Stimulated activated CD4-positive, alpha-beta T cell treated with anti-CD3 and anti-CD28 coated beads, TNF-alpha, amount 100 ng/mL, for 4 hours (primary cell): ENCODE measurements at places on chromosomes 7 and 10.

DNA sequence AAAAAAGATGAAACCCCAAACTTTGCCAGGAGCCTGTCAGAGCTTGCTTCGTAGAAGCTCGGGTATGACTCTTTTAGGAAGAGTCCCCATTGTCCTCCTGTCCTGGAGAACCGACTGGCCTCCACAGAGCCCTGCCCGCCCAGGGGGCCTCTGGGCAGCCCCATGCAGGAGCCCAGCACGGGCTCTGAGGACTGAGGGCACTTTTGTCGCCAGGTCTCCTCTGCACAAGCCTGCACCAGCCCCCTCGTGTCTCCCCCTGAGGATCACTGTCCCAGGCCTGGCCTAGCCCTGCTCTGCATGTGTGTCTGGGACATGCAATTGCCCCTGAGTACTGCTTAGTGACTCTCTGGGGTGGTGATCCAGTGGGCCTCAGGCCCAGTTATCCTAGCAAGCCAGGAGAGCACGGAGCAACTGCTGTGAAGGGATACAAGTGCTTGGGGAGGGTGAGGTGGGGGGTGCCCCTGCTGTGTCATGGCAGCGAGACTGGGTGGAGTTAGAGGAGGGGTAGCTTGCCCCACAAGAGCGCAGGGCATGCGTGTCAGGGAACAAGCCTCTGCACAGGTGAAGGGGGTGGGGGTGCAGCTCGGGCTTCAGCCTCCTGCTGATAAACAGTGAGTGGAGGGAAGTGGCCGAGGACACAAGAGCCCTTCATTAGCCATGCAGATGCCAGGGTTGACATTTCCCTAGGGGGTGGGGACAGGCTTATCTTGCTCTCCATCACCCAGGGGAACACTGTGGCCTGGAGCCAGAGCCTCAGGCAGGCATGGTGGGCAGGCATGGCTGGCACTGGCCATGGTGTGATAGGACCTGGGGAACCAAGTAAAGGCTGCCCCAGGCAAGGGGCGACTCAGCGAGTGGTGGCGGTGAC, 143.4 kb downstream of the C10orf105 start:
- no peak for DNase-seq

DNA sequence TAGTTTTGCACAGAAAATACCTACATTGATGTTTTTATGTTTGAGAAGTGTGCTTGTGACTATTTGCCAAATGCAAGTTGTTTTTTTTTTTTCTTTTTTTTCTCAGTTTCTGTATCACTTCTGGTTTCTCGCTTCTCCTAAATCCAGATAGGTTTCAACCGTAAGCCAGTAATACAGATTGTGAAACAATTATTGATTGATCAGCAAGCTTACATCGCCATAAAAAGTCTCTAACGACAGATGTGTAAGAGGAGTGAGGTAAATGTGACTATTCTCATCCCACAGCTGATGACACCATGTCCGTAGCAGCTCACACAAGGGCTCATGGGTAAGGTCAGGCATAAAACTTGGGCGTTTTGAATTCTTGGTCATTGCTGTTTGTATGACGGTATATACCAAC, 202.8 kb upstream of the AKR1E2 start:
- DNase-seq: no peak

- no peak for DNase-seq
Measured at GRCh38 chr7:22712999-22713398, 14.0 kb upstream of the IL6 start.

- DNase-seq: no peak
Measured at GRCh38 chr7:148403466-148403993, 187.0 kb upstream of the C7orf33 start.

DNA sequence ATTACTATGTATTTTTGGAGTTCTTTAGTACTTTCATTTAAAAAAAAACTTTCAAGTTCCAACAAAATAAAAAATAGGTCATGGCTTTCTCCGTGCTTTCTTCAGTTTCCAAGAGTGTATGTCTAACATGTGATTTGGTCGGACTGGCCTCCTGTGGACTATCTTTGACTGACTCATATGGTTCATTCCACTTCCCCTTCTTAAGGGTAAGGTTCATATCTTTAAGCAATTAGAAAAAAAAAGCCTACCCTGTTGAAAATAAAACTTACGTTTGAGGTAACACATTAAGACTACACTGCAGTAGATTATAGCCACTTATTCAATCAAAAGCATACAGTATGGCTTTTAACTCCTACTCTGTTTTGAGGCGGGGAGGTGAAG, 112.8 kb upstream of the AHR start:
- DNase-seq: no peak

DNA sequence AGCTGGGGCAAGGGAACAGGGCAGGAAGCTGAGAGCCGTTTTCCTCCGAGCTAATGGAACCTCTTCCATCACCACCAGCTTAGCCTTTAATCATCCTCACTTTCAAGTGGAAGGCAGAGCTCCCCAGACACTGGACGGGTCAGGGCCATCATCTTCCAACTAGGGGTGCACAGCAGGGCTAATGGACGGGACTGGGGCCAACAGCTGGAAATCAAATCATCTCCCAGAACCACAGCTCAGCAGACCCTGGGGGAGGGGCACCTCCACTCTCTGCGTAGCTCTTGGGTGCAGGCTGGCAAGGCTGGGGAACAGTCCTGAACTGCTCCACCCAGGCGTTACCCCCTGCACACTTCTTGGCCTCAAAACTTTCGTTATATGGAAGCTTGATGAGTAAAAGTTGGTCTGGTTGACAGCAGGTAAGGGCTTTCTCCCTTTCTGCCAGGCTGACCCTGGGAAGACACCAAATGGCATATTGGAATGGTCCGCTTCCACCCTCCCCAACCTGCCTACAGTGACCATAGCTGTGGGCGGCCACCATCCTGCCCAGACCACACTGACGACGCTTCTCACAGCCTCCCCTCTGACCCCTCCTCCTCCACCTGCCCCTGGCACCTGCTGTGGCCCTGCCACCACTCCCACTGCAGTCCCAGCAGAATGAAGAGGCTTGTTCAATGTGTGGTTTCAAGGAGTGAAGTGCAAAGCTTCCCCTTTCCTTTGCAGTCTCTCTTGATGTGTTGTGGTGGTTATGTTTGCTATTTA, 51.7 kb upstream of the RET start:
- no peak for DNase-seq

- no peak for DNase-seq
Measured at GRCh38 chr7:122199171-122199570, 55.1 kb upstream of the AASS start.

DNA sequence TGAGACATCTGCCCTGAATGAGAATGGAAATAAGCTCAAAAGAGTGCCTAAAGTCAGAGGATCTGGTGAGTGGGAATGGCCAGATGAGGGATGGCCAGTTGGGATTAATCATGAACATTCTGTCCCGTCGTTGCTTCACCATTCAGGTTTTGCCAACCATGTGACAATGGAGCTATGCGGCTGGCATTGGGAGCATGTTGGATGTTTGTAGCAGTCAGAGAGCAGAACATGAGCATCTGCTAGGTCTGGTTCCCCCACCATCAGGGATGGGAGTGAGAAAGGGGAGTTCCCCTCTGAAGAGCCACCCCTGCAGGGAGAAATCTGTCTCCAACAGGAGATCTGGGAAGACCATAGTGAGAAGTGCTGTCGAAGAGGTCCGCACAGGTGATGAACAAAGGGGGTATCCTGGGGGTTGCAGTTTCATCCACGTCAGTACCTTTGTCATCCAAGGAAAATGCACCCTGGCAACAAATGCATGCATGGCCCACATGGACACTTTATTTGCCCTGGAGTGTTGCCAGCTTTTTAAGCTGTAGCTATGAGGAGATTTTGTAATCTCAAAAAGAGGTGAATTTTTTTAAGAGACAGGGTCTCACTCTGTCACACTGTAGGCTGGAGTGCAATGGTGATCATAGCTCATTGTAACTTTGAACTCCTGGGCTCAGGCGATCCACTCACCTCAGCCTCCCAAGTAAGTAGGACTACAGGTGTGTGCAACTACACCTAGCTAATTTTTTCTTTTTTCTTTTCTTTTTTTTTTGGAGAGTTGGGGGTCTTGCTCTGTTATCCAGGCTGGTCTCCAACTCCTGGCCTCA, 190.2 kb downstream of the CAMK1D start:
- no peak for DNase-seq

DNA sequence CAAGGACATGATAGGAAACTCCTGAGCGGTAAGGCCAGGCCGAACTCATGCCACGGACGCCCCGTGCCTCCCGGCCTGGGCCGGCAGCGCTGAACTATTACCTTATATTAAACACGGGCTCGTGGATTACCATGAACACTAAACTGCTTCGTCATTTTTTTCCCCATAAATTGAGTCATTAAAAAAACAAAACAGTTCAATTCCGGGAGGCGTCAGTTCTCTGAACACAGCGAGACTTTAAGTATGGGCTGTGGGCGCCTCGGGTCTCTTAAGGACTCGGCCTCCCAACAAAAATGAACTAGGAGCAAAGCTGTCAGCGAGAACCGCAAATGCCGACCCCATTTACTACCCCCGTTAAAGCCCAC, 519 bp downstream of the PITRM1 start:
- no peak for DNase-seq

DNA sequence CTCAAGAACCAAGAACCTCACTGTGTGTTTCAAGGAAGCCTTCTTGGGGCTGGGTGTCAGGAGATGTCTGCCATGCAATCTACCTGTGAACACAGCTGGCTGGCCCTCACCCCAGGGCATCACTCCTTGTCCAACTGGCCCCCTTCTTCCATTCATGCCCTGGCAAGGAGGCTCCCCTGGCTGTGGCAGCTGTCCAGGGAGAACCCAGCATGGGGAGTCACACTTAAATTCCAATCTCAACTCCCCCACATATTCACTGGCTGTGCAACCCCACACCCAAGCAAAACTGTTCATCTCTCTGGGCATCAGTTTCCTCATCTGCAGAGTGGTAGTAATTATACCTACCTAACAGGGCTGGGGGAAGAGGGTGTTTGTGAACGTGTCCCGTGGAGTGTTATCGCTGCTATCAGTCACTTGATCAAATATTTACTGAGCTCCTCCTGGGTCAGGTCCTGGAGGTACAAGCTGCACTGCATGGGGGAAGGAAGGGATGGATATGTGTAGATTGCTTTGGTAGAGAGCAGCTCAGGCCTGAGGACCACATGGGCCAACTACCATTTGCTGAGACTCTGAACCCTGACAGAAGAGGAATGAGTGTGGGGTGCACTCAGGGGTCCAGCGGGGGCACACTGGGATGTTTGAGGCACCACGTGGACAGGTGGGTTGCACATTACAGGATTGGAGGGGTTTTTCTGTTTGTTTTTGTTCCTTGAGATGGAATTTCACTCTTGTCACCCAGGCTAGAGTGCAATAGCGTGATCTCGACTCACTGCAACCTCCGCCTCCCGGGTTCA, 2.1 kb upstream of the GPRIN2 start:
- no peak for DNase-seq
